GM13976 (cell line): ENCODE measurements at places on chromosomes 1 and 21.

- DNase-seq = no peak
Measured at GRCh38 chr1:241101622-241102021, 255.4 kb downstream of the RGS7 start.

GRCh38 chr1:43747736-43748135 lies 40.4 kb downstream of the ST3GAL3 start:
- no peak for DNase-seq

DNA sequence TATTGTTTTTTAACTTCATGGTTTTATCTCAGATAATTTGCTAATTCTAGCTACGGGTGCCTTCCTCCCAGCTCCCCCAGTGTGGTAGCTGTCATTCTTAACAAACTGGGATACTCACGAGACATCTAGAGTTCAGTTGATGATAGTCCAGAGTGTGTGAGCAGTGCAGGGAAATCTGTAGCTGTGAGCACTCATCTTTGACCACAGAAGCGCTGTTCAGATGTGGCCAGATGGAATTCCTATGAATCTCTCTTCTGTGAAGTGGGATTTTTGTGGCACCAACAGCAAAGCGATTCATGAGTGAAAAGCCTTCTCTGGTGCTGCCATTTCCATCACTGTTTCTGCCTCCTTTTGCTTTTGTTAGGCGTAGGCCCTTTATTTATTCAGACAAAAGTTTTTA lies 125.1 kb downstream of the NFIA start:
- DNase-seq = no peak

- DNase-seq = no peak
Measured at GRCh38 chr1:200362421-200362820, 47.4 kb downstream of the ZNF281 start.

DNA sequence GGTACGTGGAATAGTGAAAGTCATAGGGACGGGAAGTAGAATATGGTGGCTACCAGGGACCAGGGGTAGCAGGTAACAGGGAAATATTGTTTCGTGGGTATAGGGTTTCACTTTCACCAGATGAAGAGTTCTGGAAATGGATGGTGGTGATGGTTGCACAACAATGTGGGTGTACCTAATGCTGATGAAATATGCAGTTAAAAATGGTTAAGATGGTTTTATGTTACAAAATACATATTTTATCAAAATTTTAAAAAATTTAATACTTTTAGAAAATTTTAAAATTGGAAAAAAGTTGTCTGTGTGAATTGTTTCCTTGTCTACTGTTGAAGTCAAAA lies 55.5 kb upstream of the TLR5 start:
- DNase-seq = no peak

- DNase-seq = no peak
Measured at GRCh38 chr1:244328476-244328875, 123.2 kb downstream of the ADSS2 start.

DNA sequence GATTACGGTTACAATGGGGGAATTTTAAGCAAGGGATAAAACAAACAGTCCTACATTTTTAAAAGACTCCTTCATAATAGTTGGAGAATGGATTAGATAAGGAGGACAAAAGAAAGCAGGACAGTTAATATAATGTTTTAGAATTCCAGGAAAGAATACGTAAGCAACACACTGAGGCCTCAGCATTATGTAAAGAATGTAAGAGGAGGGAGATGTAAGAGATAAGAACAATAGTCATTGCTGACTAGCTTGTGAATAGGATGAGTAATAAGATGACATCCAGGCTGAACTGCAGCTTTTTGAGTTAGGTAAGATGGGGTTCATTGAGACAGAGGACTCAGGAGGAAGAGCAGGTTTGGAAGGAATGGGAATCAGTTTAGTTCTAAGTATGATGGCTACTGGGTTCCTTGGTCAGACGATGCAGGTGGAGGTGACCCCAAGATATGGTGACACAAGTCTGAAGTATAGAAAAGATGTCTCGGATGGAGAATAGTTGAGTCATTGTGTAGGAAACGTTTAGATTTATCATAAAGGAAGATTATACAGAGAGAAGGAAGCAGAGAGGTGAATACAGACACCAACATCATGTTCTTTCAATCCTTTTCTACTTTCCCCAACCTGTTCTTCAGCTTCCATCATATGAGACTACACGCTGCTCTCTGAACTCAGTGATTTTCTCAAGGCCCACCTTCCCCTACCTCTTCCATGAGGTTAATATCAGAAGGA lies 372.8 kb downstream of the PTBP2 start:
- DNase-seq = no peak

GRCh38 chr21:31879911-31880310 lies 7.1 kb downstream of the HUNK start:
- DNase-seq = no peak

GRCh38 chr1:110438893-110439292 lies 12.1 kb upstream of the PROK1 start:
- DNase-seq = no peak

- DNase-seq = peak; percentile 64
Measured at GRCh38 chr1:225882694-225883615, 775 bp upstream of the TMEM63A start.

DNA sequence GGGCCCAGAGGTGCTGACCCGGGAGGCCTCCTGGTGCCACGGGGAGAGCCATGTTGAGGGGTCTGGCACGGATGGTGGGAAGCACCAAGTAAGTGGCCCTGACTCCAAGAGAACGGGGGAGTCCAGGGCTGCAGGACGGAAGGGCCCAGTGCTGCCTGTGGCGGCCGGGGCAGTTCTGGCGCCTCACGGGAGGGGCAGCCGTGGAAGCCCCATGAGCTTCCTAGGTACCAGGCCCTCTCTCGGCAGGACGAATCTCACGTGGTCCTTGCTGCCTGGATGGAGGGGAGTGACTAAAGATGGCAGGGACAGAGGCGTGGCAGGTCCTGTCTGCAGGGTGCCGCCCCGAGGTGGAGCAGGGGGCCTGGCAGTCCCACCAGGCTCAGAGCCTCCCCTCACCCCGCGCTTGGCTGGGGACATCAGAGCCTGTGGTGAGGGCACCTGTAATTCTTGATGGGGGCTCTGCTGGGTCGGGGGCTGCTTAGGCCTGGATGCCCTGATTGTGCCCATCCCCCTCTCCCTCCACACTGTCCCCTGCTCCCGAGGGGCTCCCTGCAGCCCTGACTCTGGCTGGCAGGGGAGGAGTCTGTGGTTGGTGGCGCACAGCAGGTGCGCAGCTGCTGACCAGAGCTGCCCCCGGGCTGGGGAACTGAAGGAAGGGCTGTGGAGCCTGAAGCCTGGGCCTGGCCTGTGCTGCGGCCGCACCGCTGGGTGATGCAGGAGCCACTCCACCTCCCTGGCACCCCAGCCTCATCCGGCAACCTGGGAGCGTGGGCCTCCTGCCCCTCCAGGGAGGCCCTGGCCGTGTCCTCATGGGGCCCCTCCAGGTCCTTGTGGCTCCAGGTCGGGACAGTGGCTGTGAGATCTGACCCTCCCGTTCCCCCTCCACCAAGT lies 31.4 kb downstream of the POFUT2 start:
- no peak for DNase-seq

DNA sequence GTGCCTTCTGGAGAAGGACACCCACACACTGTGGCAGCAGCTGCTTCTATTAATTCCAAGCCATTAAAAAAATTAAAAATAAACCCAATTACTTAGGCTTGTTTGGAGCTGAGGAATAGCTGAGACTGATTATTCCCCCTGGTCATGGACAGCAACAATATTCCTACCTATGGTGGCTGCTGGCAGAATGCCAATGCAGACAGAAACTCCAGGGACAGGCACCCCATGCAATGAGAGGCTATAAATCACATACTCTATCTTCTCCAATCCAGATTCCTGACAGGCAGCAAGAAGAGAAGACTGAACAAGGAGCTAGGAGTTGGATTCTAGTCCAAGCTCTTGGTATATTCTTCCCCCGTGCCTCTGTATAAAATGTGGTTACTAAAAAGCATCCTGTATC lies 275.4 kb upstream of the BEND5 start:
- no peak for DNase-seq

GRCh38 chr21:38443110-38443509 lies 55.2 kb downstream of the ERG start:
- DNase-seq = no peak

DNA sequence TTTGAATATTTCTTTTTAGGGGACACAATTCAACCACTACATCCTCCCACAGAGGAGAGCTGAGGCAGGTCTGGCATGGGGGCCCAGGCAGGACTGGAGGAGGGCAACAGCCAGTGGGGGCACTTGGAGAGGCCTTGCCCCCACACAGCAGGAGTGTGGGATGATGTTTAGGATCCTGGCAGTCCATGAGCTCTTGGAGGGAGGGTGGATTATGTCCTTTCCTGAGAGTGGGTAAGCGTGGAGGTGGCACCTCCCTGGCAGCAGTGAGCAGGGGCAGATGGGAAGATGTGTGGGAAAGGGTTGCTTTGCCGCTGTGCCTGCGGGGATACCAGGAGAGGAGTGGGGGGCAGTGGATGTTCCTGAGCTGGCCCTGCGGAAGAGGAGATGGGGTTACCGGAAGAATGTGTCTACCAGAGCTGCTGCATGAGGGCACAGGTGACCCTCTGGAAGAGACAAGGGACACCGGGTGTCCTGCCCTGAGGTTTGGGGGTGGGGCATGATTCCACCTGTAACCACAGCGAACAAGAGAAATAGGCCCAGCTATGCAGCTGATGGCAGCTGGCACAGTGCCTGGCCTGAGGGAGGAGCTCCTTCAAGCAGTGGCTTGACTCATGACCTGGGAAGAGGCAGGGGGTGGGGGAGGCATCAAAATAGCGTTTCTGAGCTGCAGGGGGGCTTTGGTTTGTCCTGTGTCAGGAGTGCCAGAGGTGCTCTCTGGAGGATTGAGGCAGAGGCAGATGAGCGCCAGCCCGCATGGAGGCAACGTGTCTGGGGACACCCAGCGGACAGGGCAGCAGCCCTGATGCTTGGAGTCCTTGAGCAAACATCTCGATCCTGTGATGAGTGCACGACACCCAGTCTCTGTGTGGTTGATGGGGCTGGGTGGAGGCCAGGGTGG lies 123.9 kb upstream of the TMPRSS2 start:
- no peak for DNase-seq

DNA sequence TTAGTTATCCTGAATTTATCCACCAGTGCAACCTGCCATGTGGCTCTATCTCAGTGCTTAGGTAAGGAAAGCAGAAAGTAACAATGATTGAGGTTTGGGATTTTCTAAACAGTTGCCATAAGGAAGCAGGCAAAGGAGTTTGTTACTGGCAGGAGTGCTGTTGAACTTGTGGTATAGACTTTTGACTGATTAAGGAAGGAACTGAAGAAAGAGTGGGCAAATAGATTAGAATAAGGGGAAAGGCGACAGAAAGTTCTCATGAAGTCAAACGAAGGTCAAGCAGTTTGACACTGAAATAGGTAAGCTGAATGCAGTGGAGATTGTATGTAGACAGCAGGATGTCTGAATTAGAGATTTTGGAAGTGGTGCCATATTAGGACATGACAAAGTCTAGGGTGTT lies 24.2 kb upstream of the CR2 start:
- peak; percentile 31 for DNase-seq

GRCh38 chr1:2380816-2381591 lies 10.3 kb downstream of the MORN1 start:
- no peak for DNase-seq

DNA sequence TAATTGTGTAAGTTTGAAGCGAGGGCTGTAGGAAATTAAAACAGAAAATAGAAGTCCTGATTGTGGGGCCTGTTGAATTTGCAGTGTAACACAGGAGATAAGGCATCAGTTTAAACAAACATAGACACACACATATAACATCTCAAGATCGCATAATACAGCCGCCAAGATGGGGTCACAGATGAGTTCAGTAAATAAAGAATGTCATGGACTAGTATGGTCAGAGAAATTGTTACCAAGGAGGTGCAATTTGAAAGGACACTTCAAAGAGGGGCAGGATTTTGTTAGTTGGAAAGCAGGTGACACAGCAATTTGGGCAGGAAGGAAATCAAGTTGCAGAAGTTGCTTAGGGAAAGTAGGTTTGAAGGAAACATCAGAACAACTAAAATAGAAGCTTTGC lies 450.0 kb downstream of the USP25 start:
- no peak for DNase-seq

DNA sequence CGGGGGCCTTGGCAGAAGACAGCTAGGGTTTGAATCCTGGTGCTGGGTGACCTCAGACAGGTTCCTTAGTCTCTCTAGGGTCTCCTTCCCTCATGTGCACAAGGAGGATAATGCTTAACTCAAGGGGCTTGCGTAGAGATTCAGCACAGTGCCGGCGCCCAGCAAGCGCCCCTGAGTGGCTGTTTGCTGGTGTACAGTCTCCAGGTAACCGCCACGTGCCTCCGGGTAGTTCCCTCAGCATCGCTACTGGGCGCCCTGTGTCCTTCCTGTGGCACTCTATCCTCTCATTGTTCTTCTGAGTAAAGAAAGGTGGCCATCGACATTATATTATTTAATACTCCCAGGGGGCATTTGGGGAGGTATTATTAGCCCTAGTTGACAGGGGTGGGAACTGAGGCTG lies 80.9 kb downstream of the NENF start:
- no peak for DNase-seq

DNA sequence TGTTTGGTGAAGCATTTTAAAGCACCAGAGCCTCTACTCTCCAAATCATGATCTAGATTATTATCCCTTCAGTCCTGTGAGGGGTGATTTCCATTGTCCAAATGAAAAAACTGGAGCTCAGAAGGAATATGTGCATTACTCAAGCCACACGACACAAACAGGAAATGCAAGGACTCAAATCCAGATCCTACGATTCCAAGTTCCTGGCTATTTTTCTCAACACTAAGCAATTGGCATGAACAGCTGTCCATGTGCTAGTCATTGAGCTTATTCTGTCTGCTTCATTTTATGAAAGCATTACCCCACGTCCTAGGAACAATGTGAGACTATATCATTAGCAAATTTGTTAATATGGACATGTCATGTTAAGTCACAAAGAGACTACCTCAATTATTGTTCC lies 273.1 kb upstream of the LYPLAL1 start:
- no peak for DNase-seq

DNA sequence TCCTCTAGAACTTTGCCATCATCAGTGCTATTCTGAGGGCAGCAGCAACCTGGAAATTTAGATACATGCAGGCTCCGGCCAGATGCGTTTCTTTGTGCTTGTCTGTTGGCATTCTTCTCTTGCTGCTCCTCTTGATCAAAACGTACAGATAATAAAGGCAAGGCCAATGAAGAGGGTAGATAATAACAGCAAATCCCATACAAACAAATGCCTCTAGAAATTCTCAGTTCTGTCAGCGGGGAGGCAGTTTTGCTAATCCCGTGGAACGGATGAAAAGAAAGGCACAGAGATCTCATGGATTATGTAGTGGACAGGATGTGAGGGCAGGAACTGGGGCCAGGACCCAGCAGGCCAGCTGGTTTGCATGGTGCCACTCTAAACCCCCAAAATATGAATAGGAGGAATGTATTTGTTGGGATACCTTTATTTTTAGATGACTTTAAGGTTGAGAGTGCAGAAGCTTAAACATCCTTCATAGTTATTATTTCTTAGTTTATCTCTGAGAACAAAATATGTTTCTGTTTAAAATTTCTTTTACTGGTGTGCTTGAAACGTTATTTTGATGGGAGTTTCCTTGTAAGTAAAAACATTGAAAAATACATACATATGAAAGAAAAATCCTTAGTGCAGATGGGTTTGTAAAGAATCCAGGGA lies 1.5 kb downstream of the ITSN1 start:
- no peak for DNase-seq
